SJSA1 (cell line): ENCODE measurements at places on chromosomes 3 and 15. TPM values are rescaled to one million over a fixed set of nuclear protein-coding genes. Genes with fewer than 3 reads are reported as not detected.

DNA sequence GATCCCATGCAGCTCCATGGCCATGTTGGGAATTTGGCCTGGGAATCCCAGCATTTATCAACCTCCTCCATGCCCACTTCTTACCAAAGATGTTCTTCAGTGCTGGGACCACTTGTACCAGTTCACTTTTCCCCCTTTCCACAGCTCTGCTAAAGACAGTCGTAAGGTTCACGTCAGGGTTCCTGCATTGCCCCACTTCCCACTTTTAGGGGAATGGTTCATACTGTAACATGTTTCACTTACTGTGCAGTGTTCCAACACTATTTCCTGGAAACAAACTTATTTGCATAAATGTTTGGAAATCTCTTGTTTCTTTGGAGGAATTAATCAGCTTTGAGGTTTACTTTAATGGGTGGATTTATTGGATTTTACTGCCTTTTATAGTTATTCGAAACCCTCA is 17.0 kb downstream of the APH1B start:
- DNase-seq = no peak

The AGBL1 gene
- total RNA-seq = not detected in 2 replicates

GRCh38 chr3:105564546-105565288 is 198.0 kb downstream of the ALCAM start:
- DNase-seq = no peak

- DNase-seq = no peak
Measured at GRCh38 chr15:92617549-92618520, 37.7 kb downstream of the FAM174B start.

DNA sequence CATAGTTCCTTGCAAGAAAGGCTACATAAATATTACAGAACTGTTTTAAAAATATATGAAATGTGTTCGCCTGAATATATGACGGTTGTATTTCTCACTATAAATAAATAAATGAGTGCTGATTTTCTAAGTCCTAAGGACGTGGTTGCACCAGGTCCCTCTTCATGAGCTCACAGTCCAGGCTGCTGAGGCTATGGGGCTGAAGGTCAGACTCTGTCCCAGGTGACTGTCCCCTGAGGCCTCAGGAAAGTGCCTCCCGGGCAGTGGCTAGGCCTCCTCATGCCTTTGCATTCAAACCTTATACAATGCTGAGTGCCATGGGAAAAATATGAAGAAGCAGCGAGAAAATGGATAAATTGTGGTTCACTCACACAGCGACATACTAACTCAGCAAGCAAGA is 43.5 kb upstream of the SSR3 start:
- no peak for DNase-seq

The LIPC gene
- total RNA-seq = 1.1 and 2.2 TPM in 2 replicates

DNA sequence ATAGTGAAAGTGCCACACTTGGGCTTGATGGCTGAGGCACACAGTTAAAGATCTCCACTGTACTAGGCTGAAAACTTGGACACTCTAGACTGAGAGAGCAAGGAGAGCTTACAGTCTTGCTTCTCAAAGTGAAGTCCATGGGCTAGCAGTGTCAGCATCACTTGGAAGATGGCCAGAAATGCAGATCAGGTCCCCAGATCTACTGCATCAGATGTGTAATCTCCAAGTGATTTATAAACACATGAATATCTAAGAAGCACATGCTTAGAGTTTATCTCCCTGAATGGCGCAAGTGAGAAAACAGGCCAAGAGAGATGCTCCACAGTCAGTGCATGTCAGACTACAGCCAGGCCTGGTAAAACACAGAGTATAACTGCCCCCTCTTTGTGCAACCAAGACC is 308.6 kb downstream of the CLSTN2 start:
- DNase-seq = no peak

- DNase-seq = no peak
Measured at GRCh38 chr3:49663831-49664230, 10.3 kb upstream of the APEH start.

DNA sequence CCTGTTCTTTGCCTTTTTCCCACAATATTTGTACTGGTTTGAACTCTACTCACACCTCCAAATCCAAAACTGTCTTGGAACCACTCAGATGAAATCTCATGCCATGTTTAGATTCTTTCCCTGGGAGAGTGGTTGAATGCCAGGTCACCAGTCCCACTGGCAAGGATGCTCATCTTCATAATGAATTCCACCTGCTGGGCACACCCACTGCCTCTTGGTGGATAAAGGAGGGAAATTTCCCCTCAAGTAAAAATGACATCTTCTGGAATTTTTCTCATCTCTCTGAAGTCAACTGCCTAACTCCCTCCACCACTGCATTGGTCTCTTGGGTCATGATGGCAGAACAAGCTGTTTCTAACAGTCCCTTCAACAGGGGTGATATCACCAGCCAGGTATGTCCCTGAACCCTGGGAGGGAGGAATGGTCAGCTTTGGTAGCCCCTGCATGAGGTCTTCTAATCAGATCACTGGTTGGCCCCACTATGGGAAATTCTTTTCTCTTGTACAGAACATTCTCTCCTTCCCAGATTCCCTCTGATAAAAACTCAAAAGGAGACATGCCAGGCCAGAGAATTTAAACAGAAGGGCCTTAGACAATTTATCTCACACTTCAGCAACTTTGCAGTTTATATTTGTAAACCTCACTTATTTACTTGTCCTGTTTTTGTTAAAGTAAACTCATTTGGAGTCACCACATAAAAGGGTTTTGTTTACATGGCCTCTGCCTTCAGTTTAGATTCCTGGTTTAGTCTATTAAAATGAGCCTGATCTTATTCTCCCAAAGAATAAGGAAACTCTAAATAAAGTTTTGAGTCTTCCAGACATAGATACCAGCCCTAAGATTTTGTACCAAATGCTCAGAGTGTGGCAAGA is 143.4 kb downstream of the WNT5A start:
- DNase-seq = no peak

DNA sequence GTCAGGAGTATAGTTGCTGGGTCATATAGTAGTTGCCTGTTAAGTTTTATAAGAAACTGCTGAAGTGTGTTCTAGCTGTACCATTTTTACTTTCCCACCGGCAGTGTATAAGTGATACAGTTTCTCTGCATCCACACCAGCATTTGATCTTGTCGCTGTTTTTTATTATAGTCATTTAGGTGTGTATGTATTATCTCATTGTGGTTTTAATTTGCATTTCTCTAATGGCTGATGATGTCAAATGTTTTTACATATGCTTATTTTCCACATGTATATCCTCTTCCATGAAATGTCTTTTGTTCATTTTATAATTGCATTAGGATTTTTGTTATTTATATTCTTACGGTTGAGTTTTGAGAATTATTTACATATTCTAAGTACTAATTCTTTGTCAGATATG is 254.3 kb downstream of the CLSTN2 start:
- DNase-seq = no peak

- no peak for DNase-seq
Measured at GRCh38 chr3:99843590-99844258, 26.1 kb downstream of the CMSS1 start.

The SMCO1 gene
- total RNA-seq = not detected in 2 replicates

- DNase-seq = no peak
Measured at GRCh38 chr15:96574782-96575181, 244.3 kb downstream of the NR2F2 start.

- DNase-seq = no peak
Measured at GRCh38 chr3:126294211-126294808, 62.9 kb downstream of the KLF15 start.

GRCh38 chr15:29871401-29871800 is 49.1 kb upstream of the TJP1 start:
- DNase-seq = no peak

The TRIM59 gene
- total RNA-seq = 99.9 and 119 TPM in 2 replicates

The MYLK gene
- 147 and 213 TPM in 2 replicates for total RNA-seq

DNA sequence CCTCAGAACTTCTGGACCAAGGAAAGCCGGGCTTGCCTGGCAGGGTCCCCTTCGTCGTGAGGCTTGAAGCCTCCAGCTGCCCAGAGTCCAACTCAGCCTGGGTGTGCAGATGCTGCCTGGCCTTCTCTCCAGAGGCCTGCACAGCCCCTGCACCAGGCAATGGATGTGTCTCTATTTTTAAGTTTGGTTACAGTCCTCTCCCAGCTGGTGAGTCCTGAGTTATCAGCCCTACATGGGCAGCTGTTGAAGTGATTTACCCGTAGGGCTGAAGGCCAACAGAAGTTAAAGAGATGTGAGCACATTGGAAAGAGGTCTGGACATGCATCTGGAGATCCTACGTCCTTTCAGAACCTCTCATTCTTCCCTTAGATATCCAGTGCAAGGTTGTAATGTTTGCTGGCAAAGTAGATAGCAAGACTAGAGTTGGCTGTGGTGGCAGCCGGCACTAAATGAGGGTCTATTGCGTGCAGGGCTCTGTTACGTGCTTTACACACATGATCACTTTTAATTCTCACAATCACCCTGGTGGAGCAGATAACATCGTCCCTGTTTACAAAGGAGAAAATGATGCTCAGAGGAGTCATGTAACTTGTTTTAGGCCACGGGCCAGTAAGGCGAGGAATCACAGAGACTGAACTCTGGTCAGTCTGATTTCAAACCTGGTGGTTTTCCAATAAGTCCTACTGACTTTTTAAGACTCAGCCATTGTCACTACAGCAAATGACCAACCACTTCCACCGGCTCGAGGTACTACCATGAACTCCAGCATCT is 9.9 kb downstream of the FYCO1 start:
- DNase-seq = no peak

The ACP3 gene
- total RNA-seq = not detected in 2 replicates

DNA sequence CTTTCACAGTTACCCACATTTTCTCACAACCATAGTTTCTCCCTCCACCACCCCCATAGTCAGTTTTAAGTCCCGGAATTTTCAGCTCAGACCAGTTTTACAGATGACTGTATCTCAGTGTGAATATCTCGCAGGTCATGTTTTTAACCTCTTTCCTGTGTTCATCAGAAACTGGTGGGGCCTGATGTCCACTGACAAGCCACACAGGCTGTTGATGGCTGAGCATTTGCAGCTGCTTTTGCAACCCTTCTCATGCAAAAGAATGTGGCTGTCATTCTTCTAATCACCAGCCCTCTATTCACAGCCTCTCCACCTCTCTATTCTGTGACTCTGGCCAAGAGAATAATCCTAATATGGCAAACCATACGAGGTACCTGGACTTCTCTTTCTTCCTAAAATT is 8.5 kb downstream of the GYG1 start:
- no peak for DNase-seq

The PRR20G gene
- total RNA-seq = not detected in 2 replicates

DNA sequence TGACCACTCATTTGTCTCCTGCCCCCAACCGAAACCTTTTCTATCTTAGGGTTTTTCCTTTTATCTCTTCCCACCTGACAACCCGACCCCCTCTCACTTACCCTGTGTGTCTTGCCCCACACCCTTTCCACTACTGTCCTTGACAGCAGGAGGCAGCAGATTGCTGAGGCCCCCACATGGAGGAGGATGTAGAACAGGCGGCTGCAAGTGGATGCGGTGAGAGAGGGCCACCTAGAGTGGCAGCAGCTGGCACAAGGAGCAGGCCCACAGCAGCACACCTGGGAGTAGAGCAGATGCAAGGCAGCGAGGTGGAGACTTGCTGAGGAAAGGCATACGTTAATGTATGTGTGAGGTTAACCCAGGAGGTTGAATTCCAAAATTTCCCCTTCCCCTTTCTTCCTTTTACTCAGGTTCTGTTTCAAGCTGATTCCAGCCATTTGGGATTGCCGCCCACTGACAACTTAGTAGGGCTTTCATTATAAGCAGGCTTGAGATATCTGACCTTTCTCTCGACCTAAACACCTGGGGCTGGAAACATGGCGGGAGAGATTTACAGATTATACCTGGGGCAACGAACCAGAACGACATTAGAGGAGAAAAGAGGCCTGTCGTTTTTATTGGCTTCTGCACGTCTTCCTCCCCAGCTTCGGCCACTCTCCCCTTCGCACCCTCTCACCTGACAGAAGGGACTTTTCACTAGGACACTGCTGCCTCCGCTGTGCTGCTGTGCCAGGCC is 643 bp downstream of the SERINC4 start:
- no peak for DNase-seq

GRCh38 chr3:36964817-36965216 is 20.0 kb upstream of the TRANK1 start:
- DNase-seq = no peak

The REC114 gene
- not detected in 2 replicates for total RNA-seq

GRCh38 chr3:165347526-165347925 is 151.3 kb upstream of the SLITRK3 start:
- no peak for DNase-seq

DNA sequence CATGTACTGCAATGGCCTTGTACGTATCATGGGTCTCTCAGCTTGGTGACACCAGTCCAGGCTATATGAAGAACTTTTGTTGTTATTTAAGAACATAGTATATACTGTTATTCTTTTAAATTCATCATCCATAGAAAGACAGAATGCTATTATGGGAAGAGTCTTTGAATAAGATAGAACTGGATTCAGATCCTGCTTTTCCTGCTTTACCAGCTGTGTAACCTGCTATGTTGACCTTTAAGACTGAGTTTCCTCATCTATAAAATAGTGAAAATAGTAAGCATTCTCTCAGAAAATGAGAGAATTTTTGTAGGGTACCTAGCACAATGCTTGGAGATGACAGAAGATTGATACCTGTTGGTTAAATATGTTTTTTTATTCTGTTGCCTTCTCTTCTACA is 204.1 kb upstream of the TBL1XR1 start:
- no peak for DNase-seq

DNA sequence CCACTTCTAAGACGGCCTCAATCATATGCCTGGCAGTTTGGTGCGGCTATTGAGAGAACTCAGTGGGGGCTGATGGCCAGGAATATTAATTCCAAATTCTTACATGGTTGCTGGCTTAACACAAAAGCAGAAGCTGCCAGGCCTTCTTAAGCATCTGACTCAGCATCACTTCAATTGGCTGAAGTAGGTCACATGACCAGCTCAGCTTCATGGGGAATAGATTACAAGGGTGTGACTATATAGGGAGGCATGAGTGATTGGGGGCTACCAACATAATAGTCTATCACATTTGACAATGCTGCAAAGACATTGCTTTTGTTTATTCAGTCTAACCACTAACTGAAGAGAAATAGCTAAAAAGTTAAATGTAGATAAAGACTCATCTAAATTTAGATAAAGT is 101.6 kb upstream of the ANKRD28 start:
- DNase-seq = no peak

The RTP1 gene
- total RNA-seq = not detected in 2 replicates

DNA sequence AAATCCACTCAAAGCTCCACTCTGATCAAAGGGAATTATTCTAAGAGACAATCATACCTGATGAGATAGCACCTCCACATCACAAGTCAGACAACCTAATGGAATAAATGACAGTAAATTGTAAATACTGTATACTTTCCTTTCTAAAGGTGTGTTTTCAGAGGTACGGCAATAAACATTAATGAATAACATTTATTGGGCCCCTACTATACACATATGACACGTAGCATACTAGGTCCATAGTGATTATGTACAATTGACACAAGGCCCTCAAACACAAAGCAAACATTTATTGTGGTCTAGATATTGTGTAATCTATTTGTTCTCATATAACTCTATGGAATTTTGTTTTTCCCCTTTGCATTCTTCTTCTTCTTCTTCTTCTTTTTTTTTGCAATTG is 429.8 kb downstream of the FOXP1 start:
- DNase-seq = no peak

The SNAPC5 gene
- 5.1 and 32.4 TPM in 2 replicates for total RNA-seq
